ENCODE measurements at places on chromosomes 16 and 17.

- no peak for DNase-seq
These were observed 44.4 kb downstream of the YPEL2 start for GRCh38 chr17:59375857-59376256.

- DNase-seq, result no peak
These were observed 5.1 kb upstream of the SCNN1B start for GRCh38 chr16:23296994-23297393.

GRCh38 chr17:77371117-77371887 lies 230.5 kb downstream of the SEC14L1 start:
- DNase-seq, result no peak

DNA sequence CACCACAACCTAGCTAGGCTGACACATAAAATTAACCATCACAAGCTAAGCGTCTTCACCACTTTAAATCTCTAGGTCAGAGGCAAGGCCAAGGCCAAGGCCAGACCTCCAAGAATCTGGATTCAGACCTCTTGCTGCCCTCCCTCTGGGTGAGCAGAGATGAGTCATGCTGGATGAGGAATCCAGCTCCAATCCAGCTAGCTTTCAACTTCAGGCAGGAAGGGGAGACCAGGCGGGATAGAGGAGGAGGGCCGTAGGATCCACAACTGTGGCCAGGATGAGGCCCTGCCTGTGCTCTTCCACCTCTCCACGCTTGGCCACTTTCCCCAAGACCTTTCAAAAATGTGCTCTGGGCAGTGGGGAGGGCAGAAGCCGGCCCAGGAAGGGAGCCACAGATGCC lies 14.7 kb downstream of the LRRC75A start:
- no peak for DNase-seq

DNA sequence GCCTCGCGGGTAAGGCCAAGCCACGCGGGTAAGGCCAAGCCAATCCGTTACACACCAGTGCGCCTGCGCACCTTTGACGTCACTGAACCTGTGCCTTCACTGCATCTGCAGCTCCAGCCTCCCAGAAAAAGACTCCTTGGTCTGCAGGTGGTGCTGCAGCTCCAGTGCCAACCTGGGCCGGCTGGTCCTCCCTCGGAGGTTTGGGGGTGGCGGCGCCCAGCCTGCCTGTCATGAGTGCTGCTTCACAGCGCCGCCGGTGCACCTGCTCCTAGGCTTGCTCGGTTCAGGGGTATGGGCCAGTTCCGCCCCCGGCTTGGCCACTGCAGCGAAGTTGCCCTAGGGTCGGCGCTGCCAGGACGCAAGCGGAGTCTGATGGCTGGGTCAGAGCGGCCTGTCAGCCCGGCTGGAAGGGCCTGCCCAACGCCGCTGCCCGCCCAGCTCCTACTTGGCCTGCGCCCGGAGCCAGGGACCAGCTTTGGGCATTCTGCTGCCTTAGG lies 146.6 kb downstream of the USP22 start:
- DNase-seq, result peak; percentile 57

GRCh38 chr16:21301895-21302291 lies 23.8 kb upstream of the CRYM start:
- DNase-seq, result no peak

GRCh38 chr16:52078716-52079655 lies 468.0 kb downstream of the TOX3 start:
- DNase-seq, result no peak

- DNase-seq, result no peak
These were observed 49.7 kb downstream of the TBC1D16 start for GRCh38 chr17:79985943-79986391.

- no peak for DNase-seq
These were observed 11.7 kb upstream of the LLGL1 start for GRCh38 chr17:18213666-18214270.

GRCh38 chr17:10337136-10337535 lies 35.7 kb downstream of the MYH13 start:
- no peak for DNase-seq

DNA sequence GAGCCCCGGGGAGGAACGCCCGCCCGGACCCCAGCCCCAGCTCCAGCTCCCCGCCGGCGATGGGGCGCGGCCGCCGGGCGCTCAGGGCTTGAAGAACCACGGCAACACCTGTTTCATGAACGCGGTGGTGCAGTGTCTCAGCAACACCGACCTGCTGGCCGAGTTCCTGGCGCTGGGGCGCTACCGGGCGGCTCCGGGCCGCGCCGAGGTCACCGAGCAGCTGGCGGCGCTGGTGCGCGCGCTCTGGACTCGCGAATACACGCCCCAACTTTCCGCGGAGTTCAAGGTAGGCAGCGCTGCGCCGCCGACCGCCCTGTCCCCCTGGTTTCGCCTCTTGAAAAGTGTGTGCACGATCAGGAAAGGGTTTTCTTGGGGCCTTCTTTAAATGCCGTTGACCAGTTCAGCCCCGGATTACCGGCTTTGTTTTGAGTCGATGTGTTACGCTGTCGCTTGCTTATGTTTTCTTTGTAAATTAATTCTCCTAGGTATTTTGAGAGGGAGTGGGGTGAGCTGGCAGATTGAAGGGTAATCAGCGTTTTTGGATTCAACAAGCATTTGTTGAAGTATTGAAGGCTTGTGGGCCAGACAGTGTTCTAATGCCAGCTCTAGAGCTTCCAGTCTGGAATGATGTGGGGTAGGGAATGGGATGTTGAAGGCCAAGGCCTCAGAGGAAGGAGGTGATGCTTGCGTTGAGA lies 681 bp downstream of the USP43 start:
- DNase-seq, result no peak

- no peak for DNase-seq
These were observed 308.9 kb upstream of the DYNLRB2 start for GRCh38 chr16:80231888-80232287.

DNA sequence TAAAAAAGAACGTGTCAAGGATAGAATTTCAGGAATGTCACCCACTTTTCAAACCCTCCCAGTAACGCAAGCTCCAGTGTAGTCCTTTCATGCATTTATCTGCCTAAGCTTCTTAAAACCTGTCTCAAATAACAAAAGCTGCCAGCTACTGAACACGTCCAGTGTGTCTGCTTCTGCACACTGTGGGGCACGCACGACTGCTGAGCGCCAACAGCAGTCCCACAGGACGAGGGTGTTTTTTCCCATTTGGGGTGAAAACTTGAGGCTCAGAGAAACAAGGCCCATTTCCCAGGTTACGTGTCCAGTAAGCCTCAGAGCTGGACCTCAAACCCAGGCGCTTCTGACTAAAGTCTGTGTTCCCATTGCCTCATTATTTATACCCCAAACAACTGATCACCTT lies 17.2 kb downstream of the NTAN1 start:
- no peak for DNase-seq
